ENCODE measurements at places on chromosomes 7 and 10.

GRCh38 chr7:134629445-134629844, 17.2 kb upstream of the BPGM start:
- DNase-seq = no peak

DNA sequence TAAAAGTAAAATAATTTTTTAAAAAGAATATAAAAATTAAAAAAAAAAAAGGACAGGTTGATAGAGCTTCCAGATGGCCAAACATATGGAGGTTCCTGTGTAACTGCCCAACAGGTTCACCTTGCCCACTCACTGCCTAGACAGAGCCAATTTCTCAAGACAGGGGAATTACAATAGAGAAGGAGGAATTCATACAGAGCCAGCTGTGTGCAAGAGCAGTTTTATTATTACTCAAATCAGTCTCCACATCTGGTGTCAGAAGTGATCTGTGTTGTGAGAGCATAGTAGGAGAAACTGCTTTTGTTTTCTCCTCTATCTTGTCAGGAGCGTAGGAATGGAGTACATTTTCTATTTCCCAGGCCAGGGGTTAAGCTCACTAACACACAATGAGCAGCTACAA, 31.0 kb downstream of the C7orf33 start:
- no peak for DNase-seq

DNA sequence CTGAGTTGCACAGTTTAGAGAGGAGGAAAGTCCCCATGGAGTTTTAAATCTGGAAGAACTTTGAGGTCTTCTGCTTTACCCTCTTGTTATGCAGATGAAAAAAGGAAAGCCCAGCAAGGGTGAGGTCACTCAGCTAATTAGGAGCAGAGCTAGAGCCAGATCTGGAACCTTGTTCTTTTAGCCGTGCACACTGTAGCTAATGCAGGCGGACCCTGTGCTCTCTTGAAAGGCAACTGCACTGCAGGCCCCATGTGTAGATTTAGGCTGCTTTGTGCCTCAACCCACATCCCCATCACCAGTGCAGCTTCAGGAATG, 63.4 kb downstream of the SYPL1 start:
- DNase-seq = no peak

DNA sequence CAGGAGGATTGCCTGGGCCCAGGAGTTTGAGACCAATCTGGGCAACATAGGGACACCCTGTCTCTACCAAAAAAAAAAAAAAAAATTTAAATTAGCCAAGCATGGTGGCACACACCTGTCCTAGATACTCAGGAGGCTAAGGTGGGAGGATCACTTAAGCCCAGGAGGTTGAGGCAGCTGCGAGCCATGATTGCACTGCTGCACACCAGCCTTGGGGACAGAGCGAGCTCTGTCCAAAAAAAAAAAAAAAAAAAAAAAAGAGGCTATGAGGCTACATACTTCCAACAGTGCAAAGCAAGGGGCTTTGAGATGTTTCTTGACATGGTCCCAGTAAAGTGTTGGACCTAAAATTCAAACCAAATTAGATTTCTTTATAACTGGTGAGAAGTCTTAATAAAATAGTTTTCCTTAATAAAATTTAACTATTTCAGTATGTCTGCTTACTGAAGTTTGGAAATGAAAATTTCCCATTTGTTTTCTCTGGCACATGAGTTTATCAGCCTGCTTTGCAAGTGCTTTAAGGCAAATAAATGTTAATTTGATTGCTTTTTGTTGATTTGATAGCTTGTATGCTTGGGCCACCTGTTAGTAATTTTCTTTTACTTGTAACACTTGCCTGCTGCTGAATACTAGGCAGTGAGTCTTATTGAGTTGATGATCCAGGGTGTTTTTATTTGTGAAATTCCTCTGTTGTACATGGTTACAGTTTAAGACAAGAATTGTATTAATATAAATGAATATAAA, 16.1 kb downstream of the CALU start:
- DNase-seq = no peak

DNA sequence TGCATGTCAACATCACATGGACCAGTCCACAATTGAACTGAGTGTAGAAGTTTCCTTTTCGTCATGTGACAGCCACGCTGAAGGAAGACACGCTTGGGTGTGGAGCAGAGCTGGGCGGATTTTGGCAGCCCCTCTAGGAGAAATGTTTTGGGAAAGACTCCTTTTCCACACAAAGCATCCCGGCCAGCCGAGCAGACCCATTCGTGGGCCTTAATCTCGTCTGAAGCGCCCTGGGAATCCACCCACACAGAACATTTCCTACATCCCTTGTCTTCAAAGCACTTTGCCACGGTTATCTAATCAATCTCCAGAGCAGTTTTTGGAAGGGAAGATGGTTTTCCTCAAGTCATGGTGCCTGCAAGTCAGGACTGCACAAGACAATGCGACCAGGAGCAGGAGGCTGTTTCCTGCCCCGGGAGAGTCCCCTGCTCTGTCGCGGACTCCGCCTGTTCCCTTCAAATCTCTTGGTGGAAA, 8.4 kb upstream of the IFT22 start:
- DNase-seq = no peak

- no peak for DNase-seq
These were observed 425.0 kb downstream of the HTR7 start for GRCh38 chr10:90432866-90433265.

GRCh38 chr7:51055039-51055840, 261.4 kb downstream of the COBL start:
- DNase-seq = no peak

- DNase-seq = no peak
These were observed 25.3 kb upstream of the EPC1 start for GRCh38 chr10:32372000-32372875.

- no peak for DNase-seq
These were observed 199.7 kb upstream of the FRMD4A start for GRCh38 chr10:14530465-14530864.

- DNase-seq = peak; percentile 64
These were observed 105.6 kb upstream of the COL1A2 start for GRCh38 chr7:94289071-94289470.

- no peak for DNase-seq
These were observed 8.0 kb downstream of the KLF6 start for GRCh38 chr10:3776796-3777571.

DNA sequence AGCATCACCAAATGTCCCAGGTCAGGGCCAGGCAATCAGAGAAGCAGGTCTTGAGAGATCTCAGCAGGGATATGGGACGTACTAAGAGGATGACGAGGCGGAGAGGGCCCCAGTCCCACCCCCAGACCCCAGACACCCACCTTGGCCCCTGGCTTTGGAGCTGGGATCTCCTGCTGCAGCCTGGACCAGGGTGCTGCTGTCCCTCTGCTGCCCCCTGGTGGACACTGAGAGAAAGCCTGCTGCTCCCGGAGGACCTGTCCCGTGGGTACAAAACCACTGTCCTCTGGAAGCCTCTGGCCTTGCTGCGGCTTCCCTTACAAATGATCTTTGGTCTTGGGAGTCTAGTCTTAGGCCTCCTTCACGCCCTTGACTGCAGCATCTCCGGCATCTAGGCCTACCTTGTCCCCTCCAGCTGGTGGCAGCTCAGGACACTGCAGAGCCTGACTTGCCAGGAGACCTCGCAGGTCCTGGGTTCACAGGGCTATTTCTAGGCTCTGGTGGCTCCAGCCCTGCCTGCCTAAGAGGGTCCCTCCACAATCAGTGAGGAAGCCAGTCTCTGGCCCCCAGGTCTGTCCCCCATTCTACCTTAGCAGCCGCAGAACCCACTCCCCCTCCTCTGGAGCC, 97.1 kb downstream of the RGS10 start:
- peak; percentile 89 for DNase-seq

DNA sequence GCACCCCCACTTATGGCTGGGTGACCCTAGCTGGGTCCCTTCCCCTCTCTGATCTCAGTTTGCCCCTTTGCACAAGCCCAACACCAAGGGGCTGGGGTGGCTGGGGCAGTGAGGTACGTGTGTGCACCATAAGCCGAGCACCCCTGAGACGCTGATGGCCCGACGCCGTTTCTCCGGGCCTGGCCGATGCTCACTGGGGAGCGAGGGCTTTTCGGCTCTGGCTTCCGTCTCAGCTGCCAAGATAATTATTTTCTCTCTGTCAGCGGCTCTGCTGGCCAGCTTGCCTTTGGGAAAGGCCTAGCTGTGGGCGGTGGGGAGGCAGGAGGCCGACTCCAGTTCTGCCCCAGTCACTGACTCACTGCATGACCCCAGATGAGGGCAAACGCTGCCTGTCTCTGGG, 91.0 kb downstream of the ZMIZ1 start:
- no peak for DNase-seq

DNA sequence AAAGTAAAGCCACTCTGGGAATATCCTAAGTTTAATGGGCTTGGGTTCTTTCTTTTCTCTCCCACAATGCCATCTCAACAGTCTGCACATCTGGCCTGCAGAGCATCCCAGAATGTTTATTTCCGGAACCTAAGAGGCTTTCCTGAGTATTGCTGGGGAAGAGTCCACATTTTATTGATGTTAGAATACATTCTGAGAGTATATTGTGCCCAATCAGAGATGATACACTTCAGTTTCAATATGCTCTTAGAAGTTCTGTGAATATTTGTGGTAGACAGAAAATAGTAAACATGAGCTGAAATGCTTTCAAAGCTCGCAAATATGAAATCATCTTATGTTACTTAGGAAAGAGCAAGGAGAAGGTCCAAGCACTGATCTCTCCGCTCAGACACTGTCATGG, 200.6 kb downstream of the TWIST1 start:
- no peak for DNase-seq

DNA sequence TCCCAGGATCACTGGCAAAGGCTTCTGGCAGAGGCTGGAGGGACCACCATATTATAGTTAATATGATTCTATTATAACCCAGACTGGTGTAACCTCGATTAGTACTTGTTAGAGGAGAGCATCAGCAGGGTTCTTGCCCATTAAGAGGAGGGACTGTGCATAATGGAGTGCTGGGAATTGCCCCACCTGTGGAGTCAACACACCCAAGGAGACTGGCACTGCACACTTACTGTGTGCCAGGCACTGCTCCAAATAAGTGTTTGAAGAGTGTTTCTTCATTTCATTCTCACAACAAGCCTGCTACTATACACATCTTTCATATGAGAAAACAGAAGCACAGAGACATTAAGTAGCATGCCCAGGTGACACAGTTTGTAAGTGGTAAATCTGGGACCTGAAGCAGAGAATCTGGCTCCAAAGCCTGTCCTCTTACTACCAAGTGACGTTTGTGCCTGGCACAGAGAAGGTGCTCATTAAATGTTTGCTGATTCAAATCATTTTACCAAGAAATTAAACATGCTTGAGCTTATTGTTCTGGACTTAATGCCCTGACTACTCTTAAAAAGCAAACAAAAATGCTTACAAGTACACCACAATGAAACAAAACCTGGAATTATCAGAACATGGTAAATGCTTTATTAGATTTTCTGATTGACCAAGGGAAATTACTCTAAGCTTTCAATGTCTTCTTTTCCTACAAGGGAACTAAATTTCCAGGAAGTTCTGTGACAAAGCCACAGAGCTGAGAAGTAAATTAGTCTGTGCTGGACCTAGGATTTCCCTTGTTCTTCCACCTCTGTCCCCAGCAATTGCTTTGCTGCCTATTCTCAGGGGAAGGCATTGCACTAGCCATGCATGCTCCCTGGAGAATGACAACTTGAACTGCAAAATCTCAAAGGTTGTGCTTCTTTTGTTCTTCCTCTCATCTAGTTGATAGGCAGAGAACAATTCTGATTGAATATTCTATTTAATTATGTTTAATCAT, 809 bp downstream of the SLC13A1 start:
- DNase-seq = no peak

DNA sequence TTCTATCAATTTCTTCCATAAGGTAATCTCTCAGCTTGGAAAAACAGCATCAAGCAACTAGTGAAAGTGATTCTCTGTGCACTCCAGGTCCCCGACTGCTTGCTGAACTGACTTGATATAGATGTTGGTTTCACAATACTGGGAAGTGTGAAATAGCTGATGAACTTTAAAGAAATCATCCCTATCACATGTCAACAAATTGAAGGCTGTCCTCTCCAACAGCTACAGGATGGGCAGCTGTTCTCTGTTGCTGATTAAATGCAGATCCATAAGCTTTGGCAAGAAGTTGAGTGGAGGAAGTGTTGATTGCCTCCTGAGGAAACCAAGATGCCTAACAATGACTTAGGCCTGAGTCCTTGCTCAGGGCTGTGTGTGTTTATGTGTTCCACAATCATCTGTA, 130.4 kb upstream of the GDF10 start:
- no peak for DNase-seq

DNA sequence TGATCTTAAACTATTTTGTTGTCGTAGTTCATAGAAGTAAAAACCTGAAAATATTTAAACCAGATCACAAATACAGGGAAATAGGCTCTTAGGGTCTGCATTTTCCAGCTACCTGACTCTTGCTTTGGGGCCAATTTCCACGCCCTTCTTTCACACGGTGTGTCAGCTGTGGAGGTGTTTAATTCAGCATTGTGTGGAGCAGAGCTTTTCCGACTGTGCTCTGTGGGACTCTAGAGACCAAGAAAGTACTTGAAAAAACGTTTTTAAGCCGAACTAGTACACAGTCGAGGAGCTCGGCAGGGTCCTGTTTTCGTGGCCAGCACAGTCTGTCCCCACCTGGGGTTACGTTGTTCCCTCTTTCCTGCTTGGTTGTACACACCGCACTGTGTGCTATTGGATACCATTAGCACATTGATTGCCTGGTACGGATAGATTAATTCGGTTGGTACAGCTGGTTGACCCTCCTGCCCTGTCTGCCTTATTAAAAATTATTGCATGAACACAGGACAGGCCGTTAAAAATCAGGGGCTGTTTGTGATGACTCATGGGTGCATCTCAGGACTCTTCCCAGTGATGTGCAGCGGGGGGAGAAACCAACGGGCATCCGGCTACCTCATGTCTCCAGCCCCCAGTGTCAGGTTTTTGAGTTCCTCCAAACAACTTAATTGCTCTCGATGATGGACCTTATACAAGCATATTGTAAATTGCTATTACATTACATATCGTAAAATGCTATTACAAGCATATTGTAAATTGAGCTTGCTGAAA, 80.7 kb upstream of the BTBD16 start:
- no peak for DNase-seq

DNA sequence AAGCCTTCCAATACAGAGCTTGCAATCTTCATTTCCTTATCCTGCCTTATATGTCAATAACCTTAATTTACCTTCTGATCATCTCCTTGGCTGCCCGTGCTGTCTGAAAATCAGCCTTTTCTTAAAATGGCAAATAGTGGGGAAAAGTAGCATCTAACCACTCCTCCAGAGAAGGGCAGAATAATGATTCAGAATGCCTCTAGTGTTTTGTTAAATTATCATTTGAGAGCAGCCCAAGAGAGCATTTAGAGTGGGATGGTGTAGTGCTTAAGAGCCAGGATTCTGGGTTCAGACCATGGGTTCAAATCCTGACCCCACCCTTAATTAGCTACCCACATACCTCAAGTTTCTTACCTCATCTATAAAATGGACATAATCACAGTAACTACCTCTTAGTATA, 4.6 kb upstream of the TMEM139 start:
- no peak for DNase-seq

DNA sequence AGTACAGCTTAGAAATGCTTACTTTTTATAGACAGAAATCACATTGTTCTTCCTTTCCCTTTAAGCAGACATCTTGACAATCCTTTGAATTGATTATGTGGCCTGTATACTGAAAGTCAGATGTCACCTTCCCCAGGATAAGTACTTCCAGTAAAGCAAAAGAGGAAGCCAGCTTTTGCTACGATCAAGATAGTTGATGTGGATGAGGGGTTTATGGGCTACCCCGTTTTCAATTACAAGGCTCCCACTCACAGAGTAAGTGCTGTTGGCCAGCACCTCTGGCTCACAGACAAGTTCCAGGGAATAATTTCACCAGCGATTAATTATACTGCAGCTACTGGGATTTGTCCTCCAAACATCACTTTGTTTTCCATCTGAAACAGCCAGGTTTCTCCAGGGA, 95.1 kb upstream of the SAMD8 start:
- no peak for DNase-seq

GRCh38 chr10:47247148-47248059, 52.6 kb upstream of the GDF10 start:
- no peak for DNase-seq

Data from ureter (tissue), 1 donor.